ENCODE measurements at places on chromosomes 2 and 18.

GRCh38 chr2:217413193-217413592, 553.3 kb upstream of the TNP1 start:
- no peak for DNase-seq

- DNase-seq, result no peak
Observed at GRCh38 chr2:24237313-24237712, 62.5 kb downstream of the FAM228A start.

GRCh38 chr2:168758970-168759820, 43.2 kb upstream of the NOSTRIN start:
- DNase-seq, result peak; percentile 22

GRCh38 chr2:190693533-190694232, 44.8 kb downstream of the NAB1 start:
- no peak for DNase-seq

DNA sequence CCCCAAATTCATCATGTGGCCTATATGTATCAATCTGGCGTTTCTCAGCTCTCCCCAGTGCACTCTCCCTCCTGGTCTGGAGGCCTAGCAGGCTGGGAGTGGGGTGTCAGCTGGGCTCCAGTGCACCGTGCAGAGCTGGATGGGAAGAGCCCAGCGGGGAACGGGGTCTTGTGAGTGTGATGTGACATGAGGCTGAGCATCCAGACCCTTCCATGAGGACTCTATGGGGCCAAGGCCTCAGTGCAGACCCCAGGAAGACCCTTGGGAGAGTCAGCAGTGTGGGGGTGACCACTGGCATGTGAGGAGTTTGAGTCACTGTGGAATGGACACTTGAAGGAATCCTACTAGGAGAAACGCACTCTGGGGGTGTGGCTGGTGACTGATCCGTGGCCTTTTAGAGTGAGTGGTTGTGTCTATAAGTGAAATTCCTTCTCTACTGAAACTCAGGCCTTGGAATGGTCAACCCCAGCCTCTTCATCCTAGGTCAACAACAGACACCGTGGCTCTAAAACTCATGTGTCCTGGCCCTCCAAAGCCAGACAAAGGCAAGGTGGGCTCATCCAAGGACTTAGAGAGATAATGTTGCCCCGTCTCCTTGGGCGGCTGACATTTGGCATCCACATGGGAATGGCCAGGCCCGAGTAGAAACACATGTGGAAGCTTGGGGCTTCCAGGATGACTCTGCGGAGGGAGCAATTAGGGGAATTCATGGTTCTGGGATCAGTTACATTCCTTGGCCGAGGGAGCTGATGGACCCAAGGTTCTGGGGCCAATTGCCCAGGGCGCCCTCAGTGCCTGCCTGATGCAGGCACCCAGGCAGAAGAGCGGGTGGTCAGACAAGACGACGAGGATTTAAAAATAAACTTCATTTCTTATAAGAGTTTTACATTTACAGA, 156.0 kb upstream of the TWIST2 start:
- DNase-seq, result no peak

GRCh38 chr2:101273056-101273455, 20.4 kb downstream of the CNOT11 start:
- DNase-seq, result no peak

DNA sequence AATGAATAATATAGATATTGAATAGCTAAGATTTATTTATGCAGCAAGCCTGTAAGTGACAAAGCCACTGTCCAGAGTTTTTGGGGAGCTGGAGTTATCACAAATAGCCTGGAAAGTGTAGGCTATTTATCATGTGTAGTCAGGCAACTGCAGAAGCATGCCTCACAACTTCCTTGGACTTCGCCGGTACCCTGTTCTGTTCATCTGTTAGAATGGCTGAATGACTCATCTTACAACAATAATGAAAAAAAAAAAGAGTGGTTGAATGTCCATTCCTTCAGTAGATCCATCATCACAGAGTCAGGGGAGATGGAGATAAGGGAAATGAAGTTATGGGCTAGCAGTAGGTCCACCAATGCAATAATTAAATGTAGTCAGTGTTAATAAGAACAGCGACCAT, 24.0 kb upstream of the ATP5MC3 start:
- no peak for DNase-seq

DNA sequence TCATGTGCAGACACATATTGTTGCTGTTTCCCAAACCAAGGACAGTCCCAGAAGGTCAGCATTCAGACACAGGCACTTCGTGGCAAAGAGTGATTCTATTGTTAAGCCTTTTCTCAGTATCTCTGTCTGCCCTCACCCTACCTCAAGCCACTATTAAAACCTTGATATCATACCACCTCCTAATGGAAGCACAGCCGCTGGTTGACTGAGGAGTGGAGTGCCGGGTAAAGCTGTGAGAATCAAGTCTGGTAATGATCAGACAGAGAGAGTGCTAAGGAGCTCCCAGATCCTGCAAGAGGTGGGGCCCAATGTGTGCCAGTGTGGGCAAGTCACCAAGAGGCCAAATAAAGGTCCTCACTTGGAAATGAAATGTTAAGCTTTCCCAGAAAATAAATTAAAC, 819.5 kb downstream of the BCL11A start:
- no peak for DNase-seq

GRCh38 chr18:8264861-8265411, 344.3 kb upstream of the RAB12 start:
- no peak for DNase-seq

GRCh38 chr2:239187464-239188253, 213.2 kb downstream of the HDAC4 start:
- DNase-seq, result no peak

DNA sequence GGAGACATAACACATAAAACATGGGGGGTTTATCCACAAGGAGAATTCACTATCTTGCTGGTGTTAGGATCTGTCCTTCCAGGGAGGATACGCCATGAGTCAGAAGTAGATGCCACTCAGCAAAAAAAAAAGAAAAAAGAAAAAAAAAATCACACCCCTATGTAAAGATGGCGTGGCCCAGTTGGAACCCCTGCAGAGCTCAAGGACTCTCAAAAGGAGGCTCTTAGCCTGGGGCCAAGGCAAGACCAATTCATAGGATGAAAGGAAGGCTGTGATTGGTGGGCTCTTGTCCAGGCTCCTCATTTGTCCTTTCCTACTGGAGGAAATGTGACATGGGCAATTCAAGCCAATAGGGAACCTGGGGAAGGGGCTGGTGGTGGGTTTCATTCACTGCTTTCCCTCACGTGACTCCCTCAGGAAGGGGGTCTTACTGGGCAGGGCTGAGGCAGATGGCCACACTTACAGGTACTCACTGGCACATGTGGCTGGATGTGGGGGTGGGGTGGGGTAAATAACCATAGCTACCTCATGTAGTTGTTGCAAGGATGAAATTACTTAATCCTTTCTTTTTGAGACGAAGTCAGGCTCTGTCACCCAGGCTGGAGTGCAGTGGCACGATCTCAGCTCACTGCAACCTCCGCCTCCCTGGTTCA, 38.7 kb upstream of the HAAO start:
- DNase-seq, result no peak

DNA sequence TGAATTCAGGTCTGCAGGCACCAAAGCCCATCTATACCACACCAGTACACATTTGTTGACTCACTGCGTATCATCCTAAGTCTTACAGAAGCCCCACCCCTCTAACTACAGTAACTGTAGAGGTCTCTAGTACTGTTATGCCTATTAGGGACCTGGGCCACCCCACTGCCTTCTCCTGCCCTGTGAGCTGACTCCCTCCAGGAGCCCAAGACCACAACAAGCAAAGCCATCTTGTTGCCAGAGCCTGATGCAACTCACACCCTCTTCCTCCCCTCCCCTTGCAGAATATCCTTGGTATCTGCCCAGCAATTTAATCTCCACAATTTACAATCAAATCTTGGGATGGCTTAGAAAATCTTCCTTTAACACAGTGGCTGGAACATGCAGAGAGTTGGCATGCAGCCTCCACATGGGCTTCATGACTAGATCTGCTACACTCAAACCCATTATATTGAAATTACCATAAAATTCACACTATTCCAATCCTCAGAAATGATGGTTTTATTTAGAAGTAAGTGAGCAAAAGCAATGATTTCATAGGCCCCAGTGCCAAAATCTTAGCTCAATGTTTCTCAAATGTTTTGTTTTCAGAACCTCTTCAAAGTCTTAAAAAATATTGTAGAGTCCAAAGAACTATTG, 17.7 kb upstream of the CYP1B1 start:
- no peak for DNase-seq

DNA sequence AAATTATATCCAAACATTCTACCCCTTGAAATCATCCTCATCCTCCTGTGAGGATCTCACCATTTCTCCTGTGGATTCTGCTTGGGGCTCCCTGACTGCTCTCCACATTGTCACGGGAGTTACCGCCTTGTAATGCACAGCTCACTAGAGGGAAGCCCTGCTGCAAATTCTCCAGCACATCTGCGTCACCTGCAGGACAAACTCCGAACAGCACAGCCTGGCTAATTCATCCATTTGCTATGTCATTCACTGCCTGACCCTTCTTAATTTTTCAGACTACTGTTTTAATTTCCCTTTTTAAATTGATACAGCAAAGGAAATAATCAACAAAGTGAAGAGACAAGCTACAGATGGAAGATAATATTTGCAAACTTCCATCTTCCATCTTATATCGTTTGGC, 627.4 kb downstream of the FBXO15 start:
- DNase-seq, result no peak
